ENCODE measurements at places on chromosomes 12 and 14.
A peak's percentile ranks its signal among the peaks of the same experiment; 100 is the strongest.

- no peak for DNase-seq
Measured at GRCh38 chr14:36505892-36506731, 13.9 kb downstream of the NKX2-1 start.

GRCh38 chr14:89587136-89587420 is 170.0 kb upstream of the FOXN3 start:
- no peak for DNase-seq

GRCh38 chr14:90398841-90399540 is 2.2 kb downstream of the CALM1 start:
- no peak for DNase-seq

DNA sequence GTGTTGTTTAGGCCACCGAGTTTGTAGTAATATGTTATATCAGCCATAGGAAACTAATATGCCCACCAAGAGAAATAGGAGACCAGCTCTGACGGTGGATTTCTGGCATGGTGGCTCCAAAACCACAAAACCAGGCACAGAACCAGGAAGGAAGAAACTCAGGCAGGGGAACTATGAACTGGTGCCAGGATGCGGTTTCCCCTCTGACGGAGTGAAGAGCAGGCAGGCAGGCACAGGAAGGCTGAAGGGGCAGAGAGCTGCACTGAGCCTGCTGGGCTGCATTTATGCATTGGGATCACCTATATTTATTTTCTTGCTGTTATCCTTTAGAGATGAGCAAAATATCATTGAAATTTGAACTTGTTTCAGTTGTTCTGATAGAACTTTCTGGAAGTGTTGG is 479.4 kb downstream of the VRK1 start:
- DNase-seq: no peak

DNA sequence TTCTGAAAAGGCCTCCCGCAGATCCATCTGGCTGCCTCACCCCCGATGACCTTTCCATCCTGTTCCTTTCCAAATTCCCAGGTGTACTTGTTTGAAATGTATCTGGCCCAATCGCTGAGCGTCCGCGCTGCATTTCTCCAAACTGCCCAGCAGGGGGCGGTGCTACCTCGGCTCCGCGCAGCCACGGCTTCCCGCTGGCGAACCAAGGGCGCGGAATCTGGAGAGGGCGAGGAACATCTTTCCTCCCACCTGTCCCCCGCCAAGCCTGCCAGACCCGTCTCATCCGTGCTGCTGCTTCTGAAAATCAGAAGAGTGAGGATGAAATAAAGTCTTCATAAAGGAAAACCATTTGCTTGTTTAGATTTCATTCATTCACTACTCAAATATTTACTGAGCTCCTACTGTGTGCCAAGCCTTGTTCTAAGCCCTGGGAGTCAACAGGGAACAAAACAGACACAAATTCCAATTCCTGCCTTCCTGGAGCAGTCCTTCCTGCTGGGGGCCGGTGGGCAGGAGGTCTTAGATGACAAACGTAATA is 16.8 kb upstream of the MYL2 start:
- DNase-seq: peak; percentile 75

All from suppressor macrophage treated with lipopolysaccharide for 4 hours (primary cell).